ENCODE measurements at places on chromosomes 5 and 9. TPM values are rescaled to one million over a fixed set of nuclear protein-coding genes. Genes with fewer than 3 reads are reported as not detected.

The BTNL8 gene
- not detected for polyA plus RNA-seq

The PGM5 gene
- polyA plus RNA-seq = 8.7 TPM

The SRD5A1 gene
- 18.7 TPM for polyA plus RNA-seq

The PPP3R2 gene
- not detected for polyA plus RNA-seq

The PCDHGA5 gene
- 1.6 TPM for polyA plus RNA-seq

The FYB1 gene
- 0.09 TPM for polyA plus RNA-seq

The NR6A1 gene
- 0.23 TPM for polyA plus RNA-seq

The TTC33 gene
- polyA plus RNA-seq = 7.4 TPM

The TERT gene
- not detected for polyA plus RNA-seq

The SHISAL2B gene
- polyA plus RNA-seq = not detected

The NOXA1 gene
- 0.20 TPM for polyA plus RNA-seq

The HRCT1 gene
- 0.47 TPM for polyA plus RNA-seq

The TMC1 gene
- 1.2 TPM for polyA plus RNA-seq

The MLLT3 gene
- polyA plus RNA-seq = 32.1 TPM

The IL9 gene
- not detected for polyA plus RNA-seq

The AGXT2 gene
- polyA plus RNA-seq = not detected

The PCDHGA12 gene
- 7.9 TPM for polyA plus RNA-seq

The LTC4S gene
- 0.88 TPM for polyA plus RNA-seq

The CCL28 gene
- polyA plus RNA-seq = 0.29 TPM

The PRLR gene
- 0.59 TPM for polyA plus RNA-seq

The ADAMTSL1 gene
- polyA plus RNA-seq = 17.2 TPM

The SHC3 gene
- polyA plus RNA-seq = 1.3 TPM

The IRX4 gene
- polyA plus RNA-seq = not detected

The NDFIP1 gene
- 11.2 TPM for polyA plus RNA-seq

The SLC34A1 gene
- not detected for polyA plus RNA-seq

The GABRA1 gene
- not detected for polyA plus RNA-seq

The FOCAD gene
- polyA plus RNA-seq = 42.1 TPM

The SLC6A3 gene
- polyA plus RNA-seq = not detected

The NUTM2F gene
- not detected for polyA plus RNA-seq

The C6 gene
- 0.05 TPM for polyA plus RNA-seq

The SPATA31C1 gene
- polyA plus RNA-seq = not detected

The MYMK gene
- polyA plus RNA-seq = not detected

The NR4A3 gene
- polyA plus RNA-seq = 2.0 TPM

The ZNF454 gene
- 0.21 TPM for polyA plus RNA-seq

The GPSM1 gene
- 19.2 TPM for polyA plus RNA-seq

The MARCHF11 gene
- polyA plus RNA-seq = not detected

The LPAR1 gene
- polyA plus RNA-seq = 211 TPM

The DHX29 gene
- polyA plus RNA-seq = 6.4 TPM

The TMEM215 gene
- polyA plus RNA-seq = not detected

The RUFY1 gene
- 25.6 TPM for polyA plus RNA-seq

The CCDC187 gene
- polyA plus RNA-seq = not detected
